ENCODE measurements at places on chromosomes 5 and 9. TPM values are rescaled to one million over a fixed set of nuclear protein-coding genes. Genes with fewer than 3 reads are reported as not detected.

The IFNE gene
- 0.24 TPM for total RNA-seq

The SMIM33 gene
- not detected for total RNA-seq

The GZMA gene
- total RNA-seq = not detected

The PPP3R2 gene
- not detected for total RNA-seq

The KCNN2 gene
- not detected for total RNA-seq

The LCN6 gene
- not detected for total RNA-seq

The FOXD4L3 gene
- total RNA-seq = not detected

The C5orf52 gene
- total RNA-seq = not detected

The BRINP1 gene
- total RNA-seq = not detected

The SMC5 gene
- total RNA-seq = 30.2 TPM

The PIP5KL1 gene
- 18.4 TPM for total RNA-seq

The SLC34A3 gene
- not detected for total RNA-seq

The POU5F2 gene
- 0.34 TPM for total RNA-seq

The CXCL14 gene
- total RNA-seq = not detected

The ARL10 gene
- 2.5 TPM for total RNA-seq

The SV2C gene
- not detected for total RNA-seq

The CCNJL gene
- 12.9 TPM for total RNA-seq

The OR1Q1 gene
- total RNA-seq = not detected

The TAF11L13 gene
- not detected for total RNA-seq

The CDO1 gene
- 6.8 TPM for total RNA-seq

The PDGFRB gene
- total RNA-seq = 113 TPM

The DIPK1B gene
- not detected for total RNA-seq

The GLRA1 gene
- total RNA-seq = not detected

The GNE gene
- total RNA-seq = 12.2 TPM

The PGM5 gene
- 0.03 TPM for total RNA-seq

The CSNK1A1 gene
- 438 TPM for total RNA-seq

The GRXCR2 gene
- not detected for total RNA-seq

The ENTPD8 gene
- total RNA-seq = not detected

The IRX2 gene
- 16.7 TPM for total RNA-seq

The SWI5 gene
- 25.4 TPM for total RNA-seq

The TYRP1 gene
- 2.5 TPM for total RNA-seq

The C8G gene
- total RNA-seq = not detected

The EGFLAM gene
- 0.08 TPM for total RNA-seq

The ELAVL2 gene
- total RNA-seq = 0.08 TPM

The TMEM171 gene
- total RNA-seq = 4.5 TPM

The PCDHA9 gene
- under 0.01 TPM for total RNA-seq

The LCN10 gene
- total RNA-seq = not detected

The OR1N1 gene
- not detected for total RNA-seq

The TICAM2 gene
- total RNA-seq = 22.1 TPM

The CCL27 gene
- total RNA-seq = not detected

The IL9 gene
- not detected for total RNA-seq
